ENCODE measurements at places on chromosomes 16 and 17. TPM values are rescaled to one million over a fixed set of nuclear protein-coding genes. Genes with fewer than 3 reads are reported as not detected.

PYY gene
- total RNA-seq: not detected

DNA sequence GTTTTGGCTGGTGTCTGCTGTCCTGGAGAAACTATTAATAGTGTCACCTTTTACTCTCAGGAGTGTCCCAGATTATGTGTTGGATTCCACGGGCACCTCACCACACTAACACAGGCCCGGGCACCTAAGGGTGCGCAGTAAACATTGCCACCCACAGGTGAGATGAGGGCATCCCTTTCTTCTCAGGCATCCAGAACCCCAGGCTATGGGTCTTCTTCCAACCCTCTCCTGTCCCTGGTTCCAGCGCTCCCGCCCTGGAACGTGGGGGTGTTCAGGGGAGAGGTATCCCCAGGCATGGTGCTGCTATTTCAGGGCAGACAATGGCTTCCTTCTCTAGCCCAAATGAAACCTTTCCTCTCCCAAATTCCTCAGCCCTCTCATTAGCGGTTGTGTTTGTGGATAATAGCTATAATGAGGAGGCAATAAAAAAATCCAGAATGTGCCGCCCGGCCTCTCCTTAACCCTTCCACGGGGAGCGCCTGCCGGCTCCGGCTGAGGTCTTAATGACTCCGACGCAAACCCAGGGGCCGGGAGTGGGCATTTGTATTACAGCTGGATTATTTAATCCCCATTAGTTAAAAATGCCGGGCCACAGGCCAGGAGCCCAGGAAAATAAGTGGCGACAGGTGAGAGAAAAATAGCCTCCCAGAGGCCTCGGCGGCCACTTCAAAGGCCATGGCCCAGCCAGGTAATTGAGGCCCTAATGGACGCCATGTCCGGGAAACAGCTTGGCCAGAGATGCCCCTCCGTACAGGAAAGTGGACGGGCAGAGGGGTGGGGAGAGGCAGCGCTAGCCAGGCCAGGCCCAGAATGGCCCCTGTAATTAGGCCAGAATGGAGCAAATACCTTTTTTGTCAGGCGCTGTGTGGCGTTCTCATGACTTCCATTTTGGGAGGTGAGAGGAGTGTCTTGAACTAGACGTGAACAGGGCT lies 102.8 kb downstream of the IRX5 start:
- no peak for DNase-seq

- DNase-seq: no peak
Observed at GRCh38 chr16:11057711-11058345, 113.5 kb downstream of the CLEC16A start.

CD300E gene
- 0.23 TPM for total RNA-seq

PRSS53 gene
- total RNA-seq: 0.28 TPM

- DNase-seq: no peak
Observed at GRCh38 chr17:55210292-55210691, 54.5 kb upstream of the HLF start.

DNA sequence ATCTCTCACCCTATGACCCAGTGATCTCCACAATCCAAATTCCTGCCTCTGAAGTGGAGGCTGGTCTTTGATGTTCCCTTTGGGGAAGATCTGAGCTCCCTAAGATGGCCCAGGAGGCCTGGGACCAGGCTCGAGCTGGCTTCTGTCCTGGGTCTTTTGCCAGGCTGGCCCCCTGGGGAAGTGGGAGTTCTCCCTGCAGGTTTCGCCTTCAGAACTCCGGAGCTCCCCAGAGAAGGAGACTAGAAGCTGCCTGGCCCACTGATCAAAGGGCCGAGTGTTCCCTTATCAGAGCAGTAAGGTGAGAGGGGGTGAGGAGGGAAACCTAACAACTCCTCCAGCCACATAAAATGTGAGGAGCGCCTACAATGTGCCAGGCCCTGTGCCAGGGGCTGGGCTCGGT lies 147.1 kb downstream of the IRF8 start:
- no peak for DNase-seq

- DNase-seq: peak; percentile 20
Observed at GRCh38 chr17:73956595-73957465, 246.6 kb upstream of the RPL38 start.

DNA sequence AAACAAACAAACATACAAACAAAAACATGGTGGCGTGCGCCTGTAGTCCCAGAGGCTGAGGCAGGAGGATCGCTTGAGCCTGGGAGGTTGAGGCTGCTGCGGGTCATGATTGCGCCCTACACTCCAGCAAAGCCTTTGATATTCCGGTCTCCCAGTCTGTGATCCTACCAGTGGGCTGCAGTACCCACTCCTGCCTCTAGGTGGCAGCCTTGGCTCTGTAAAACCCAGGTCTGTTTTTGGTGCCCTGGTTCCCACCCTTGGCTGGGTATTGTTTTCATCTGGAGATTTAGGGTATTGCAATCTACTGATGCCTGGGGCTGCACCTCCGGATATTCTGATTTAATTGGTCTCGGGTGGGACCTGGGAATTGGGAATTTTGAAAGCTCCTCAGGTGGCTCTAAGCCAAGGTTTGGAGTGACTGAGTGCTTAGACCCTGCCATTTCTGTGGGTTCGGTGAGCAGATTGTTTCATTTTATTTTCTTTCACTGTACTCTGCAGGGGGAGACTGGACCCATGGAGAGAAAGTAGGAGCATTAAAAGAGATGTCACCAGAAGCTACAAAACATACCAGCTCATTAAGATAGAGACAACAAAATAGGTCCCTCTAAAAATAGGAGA lies 40.5 kb downstream of the MYH3 start:
- peak; percentile 77 for DNase-seq

DNA sequence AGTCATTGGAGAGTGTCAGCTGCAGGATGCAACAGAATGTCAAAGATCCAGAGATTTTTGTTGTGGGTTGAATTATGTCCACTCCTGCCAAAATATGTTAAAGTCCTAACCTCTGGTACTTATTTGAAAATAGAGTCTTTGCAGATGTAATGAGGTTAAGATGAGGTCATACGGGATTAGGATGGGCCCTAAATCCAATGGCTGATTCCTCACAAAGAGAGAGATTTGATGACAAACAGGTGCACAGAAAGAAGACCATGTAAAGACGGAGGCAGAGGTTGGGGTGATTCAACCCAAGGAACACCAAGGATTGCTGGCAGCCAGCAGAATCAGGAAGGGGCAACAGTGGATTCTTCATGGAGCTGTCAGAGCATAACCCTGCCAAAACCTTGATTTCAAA lies 34.5 kb upstream of the USP22 start:
- DNase-seq: no peak

ADCY9 gene
- total RNA-seq: 69.0 TPM

GRCh38 chr16:67241008-67241900 lies 6.0 kb downstream of the FHOD1 start:
- DNase-seq: peak; percentile 86

CACNG1 gene
- not detected for total RNA-seq

- DNase-seq: no peak
Observed at GRCh38 chr17:34620458-34620857, 41.1 kb downstream of the TMEM132E start.

Data from heart left ventricle (tissue), 16 donors.